ENCODE measurements at places on chromosomes 2 and 18.

DNA sequence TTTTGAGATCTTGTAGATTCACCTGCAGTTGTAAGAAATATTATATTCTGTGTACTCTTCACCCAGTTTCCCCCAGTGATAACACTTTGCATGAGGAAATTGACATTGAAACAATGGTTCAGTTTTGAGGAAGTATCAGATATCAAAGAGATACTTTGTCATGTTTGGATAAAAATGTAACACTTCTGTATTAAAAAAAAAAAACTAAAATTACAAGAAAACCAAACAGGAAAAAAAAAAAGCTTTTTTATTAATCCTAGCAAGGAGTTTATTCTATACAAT is 204.0 kb downstream of the ARL4C start:
- DNase-seq = no peak

GRCh38 chr18:24799720-24800119 is 339.3 kb downstream of the HRH4 start:
- DNase-seq = no peak

DNA sequence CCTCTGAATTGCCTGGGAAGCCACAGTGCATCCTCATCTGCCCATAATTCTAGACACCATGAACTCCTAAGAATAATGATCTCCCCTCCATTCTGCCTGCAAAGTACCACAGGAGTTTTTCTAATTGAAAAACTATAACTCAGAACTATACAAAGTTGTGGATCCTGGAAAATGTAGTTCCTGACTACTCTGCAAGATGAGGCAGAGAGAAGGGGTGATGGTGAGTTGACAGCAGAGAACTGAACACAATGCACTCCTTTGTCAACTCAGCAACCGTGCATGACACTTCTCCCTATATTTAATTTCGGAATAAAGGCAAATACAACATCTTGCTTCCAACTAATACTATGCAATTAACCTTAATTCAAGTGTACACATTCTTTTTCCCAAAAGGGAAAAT is 471.1 kb upstream of the FAM98A start:
- DNase-seq = no peak

- DNase-seq = no peak
Observed at GRCh38 chr2:173656086-173656485, 301.4 kb downstream of the CDCA7 start.

DNA sequence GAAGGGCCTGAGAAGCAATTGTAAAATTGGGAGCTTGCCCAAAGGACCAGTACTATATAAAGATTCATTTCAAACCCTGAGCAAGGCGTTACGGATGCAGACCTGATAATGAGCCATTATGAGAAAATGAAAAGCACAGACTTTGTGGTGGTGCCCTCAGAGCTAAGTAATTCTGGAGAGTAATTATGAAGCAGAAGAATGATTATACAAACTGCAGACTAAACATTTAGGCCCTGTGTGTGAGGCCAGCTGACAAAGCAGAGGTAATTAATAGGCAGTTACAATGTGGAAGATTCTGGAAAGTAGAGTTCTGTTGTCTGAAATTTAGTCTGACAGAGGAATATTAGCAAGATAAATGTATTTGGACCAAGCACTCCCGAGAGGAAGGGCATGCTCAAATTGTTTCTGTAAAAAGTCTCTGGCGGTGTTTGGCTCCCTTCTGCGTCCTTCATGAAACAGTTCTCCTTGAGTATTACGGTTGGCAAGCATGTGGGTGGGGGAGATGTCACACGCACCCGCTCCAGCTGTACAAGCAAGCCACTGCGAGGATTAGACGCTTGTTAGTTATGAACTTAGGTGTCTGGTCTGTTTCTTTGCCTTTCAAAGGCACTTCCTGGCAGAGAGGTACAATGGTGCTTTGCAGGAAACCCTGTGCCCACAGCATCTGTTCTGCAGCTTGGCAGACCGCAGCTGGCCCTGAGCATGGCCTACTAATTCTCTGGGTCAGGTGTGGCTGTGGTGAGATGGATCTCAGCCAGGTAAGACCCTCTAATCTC is 45.5 kb downstream of the CDC42EP3 start:
- peak; percentile 47 for DNase-seq
